Fibroblast of pulmonary artery (primary cell): ENCODE measurements at places on chromosomes 1 and 21.

DNA sequence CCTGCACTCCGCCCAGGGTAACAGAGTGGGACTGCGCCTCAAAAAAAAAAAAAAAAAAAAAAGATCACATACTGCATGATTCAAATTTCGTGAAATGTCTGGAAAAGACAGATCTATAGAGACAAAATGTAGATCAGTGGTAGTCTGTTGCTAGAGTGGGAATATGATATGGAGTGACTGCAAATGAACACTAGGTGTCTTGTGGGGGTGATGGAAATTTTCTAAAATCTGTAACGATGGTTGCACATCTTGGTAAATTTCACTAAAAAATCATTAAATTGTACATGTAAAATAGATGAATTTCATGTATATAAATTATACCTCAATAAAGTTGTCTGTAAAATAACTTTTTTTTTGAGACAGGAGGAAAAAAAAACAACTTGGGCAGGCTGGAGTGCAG lies 5.5 kb downstream of the AIDA start:
- DNase-seq, result no peak

DNA sequence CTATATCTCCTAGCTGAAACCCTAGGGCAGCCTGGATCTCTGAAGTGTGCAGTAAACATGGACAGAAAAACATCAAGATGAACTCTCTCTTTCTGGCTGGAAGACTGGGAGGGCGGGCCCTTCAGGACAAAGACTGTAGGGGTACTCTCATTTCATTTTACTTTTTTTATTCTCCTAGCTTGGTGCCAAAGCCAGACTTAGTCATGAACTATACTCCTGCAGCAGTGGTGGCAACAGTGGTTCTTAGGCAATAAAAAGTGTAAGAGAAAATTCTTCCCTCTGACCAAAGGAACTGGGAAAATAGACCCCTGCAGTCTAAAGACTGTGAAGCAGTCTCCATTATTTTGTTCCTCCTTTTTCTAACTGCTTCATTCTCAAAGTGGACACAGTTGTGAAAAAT lies 213.8 kb upstream of the JUN start:
- no peak for DNase-seq

- no peak for DNase-seq
These were observed 1.8 kb downstream of the USP24 start for GRCh38 chr1:55213151-55213884.

DNA sequence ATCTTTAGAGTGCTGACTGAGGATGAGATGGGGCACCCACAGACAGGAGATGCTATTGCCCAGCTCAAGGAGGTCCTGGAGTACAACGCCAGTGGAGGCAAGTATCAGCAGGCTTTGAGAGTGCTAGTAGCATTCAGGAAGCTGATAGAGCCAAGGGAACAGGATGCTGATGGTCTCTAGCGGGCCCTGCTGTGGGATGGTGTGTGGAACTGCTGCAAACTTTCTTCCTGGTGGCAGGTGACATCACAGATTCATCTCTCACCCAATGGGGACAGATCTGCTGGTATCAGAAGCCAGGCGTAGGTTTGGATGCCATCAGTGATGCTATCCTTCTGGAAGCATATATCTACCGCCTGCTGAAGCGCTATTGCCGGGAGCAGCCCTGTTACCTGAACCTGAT lies 609.8 kb upstream of the NCAM2 start:
- no peak for DNase-seq

DNA sequence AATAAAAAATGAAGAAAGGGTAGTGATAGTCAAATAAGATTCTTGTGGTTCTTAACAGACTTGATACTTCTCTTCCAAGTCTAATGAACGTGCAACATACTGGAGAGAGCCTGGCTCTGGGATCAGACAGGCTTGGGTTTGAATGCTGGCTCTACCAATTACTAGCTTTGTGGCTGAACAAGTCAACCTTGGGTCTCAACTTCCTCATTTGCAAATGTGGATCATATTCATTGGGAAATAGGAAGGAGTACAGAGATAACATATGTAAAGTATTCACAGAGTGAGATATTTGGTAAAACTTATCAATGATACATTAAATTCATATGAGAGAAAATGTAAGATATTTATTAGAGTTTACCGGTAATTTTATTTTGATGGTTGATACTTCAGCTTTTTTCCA lies 2.0 kb downstream of the EDEM3 start:
- no peak for DNase-seq

DNA sequence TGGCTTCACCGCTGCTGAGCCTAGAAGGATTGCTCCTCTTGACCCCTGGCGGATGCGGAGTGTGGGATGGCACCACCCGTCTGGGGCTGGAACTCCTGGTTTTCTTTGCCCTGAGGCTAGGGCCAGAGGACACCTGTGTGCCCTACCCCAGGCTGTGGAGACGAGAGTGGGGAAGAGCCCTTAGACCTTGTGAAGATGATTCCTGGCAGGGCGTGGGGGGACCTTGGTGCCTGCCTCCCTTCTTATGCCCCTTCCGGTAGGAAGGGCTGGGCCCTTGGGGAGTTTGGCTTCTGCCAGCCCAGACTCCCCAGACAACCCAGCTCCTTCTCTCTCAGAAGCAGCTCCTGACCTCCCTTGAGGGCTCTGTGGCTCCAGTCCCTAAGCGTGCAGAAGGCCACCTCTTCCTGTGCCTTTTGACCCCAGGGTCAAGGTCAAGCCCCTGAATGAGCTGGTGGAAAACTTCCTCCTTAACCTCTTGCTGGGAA lies 891 bp downstream of the RPS6KA1 start:
- DNase-seq, result no peak
